ENCODE measurements at places on chromosomes 4 and X.

DNA sequence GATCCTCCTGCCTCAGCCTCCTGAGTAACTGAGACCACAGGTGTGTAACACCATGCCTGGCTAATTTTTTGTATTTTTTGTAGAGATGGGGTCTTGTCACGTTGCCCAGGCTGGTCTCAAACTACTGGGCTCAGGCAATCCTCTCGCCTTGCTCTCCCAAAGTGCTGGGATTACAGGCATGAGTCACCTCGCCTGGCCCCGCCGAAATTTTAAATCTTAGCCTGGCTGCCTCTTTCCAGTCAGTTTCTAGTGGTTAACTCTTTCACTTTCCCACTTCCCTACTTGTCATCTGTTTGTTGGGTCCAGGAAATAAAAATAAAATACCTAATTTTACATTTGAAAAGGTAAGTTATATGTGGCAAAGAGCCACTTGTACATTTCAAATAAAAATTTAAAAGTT lies 62.4 kb downstream of the TMEM165 start:
- peak; percentile 46 for DNase-seq

DNA sequence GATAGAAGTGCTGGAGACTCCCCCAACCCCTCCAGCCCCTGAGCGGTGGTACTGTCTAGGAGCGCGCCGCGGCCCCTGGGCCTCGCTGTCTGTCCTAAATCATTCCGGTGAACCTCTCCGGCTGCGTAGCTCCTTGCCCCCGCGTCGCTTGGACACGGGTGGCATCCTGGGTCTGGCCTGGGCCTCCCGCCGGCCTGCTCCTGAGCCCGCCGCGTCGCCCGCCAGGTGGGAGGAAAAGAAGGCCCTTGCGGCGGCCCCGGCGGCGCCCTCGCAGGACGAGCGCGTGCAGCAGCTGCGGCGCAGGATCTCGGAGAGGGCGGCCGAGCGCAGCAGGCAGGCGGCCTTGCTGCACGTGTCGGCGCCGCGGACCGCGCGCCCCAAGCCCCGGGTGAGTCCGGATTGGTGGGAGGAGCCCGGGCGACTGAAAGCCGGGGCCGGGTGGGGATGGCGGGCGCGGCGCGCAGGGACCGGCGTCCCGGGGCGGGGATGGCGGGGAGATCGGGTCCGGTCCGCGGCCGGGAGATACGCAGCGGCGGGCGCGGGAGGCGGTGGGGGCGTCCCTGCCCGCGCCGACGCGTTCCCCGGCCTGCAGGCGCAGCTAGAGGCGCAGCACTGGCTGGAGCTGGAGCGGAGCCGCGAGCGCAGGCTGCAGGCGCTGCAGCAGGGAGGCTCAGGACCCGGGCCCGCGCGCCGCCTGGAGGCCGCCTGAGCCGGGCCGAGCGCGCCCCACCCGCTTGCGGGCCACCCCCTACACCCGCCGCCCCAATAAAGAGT lies 6.5 kb upstream of the RNF4 start:
- DNase-seq = peak; percentile 76

DNA sequence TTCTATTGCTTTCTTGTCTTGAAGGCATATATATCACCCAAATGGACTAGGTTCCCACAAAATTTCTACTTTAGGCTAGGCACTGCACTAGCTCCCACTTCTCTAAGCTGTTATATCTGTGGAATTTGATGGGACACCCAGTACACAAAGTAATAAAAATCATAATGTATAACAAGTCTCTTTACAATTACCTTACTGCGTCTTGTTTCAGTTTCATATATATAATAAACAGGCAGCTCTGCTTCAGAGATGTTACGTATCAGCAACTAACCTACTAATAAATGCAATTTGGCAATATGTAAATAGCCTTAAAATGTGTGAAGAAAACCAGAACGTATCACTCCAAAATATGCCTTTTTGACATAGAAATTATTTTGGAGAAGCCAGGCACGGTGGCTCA lies 42.0 kb upstream of the UGDH start:
- DNase-seq = no peak

DNA sequence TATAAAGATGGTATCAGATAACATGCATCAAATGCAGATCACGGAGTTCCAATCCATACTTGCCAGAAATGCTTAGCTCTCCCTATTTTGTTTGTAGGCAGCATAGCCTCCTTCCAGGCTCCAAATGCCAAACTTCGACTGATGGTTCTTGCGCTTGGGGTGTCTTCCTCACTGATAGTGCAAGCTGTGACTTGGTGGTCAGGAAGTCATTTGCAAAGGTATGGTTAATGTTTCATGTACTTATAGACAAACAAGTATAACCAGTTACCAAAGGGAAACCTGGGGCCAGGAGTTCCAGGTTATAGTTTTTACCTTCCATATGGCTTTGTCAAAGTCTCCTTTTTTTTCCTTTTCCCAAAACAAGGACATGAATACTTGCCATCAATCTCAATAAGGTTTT lies 5.3 kb downstream of the CWH43 start:
- no peak for DNase-seq

DNA sequence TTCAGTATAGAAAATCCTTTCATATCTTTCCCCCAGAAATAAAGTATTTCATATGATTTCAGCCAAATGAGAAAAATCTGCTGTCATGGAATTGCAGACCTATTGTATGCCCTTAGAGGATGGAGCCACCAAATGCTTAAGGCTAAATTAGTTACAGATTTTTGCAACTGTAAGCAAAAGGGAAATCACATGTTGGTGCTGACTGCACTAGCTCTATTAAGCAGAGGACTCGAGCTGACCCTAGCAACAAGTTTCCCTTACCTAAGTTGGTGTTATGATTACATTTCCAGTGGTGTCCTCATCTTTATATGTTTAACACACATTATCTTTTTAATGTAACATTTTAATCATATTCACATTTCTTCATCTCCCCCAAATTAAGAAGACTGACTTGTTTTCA lies 58.3 kb upstream of the DOCK11 start:
- DNase-seq = no peak

- DNase-seq = no peak
Observed at GRCh38 chr4:181792641-181793040, 450.6 kb upstream of the TENM3 start.

GRCh38 chr4:113371111-113371510 lies 321.7 kb downstream of the ANK2 start:
- DNase-seq = no peak

DNA sequence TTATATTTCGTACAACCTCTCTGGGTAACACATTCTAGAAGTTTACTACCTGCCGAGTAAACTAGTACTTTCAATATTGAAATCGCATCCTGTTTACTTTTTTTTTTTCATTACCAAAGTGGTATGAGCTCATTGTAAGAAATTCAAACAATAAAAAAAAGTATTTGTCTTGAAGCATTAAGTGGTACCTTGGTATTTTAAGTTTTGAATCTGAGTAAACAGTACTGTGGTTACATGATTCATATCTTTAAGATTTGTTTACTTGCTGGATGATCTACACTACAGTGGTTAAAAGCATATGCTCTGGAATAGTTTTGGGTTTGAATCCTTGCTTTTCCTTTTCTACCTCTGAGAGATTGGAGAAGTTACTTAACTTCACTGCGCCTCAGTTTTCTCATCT lies 3.8 kb upstream of the MMGT1 start:
- peak; percentile 77 for DNase-seq

DNA sequence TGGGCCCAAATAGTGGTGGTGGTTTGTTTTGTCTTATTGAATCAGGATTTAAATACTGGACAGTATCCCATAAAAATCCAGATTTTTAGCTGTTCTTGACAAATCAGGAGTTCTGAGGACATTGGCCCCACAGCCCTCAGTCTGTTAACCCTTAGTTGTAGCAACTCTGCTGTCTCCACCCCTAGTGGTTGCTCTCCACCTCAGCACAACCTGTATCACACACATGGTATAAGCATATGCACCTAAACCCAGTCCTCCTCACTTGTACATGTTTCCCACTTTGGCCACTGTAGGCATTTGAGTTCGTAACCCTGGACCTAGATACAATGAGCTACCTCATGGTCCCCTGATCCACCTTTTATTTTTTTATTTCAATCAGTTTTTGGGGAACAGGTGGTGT lies 75.9 kb downstream of the MRPL1 start:
- DNase-seq = no peak

GRCh38 chrX:151478058-151478457 lies 81.1 kb downstream of the VMA21 start:
- no peak for DNase-seq

- DNase-seq = peak; percentile 65
Observed at GRCh38 chr4:75995727-75996126, 5.0 kb upstream of the SDAD1 start.

- no peak for DNase-seq
Observed at GRCh38 chr4:2743518-2744445, 12.4 kb downstream of the TNIP2 start.

DNA sequence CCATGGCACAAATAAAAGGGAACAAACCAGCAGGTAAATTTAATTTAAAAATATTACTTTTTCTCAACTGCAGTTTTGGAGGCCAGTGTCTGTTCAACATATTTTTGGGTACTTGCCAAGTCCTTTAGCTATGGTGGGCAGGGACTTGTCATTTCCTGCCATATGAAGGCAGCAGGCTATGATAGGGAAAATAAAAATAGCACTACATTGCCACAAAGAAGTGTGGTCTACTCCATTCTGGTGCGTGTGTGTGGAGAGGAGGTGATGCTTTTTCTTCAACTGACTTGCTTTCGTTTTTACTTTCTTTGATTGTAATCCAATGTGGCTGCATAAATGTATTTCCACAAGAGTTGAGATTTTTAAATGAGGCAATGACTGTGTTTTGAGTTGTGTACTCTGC lies 17.2 kb downstream of the GPR174 start:
- no peak for DNase-seq

DNA sequence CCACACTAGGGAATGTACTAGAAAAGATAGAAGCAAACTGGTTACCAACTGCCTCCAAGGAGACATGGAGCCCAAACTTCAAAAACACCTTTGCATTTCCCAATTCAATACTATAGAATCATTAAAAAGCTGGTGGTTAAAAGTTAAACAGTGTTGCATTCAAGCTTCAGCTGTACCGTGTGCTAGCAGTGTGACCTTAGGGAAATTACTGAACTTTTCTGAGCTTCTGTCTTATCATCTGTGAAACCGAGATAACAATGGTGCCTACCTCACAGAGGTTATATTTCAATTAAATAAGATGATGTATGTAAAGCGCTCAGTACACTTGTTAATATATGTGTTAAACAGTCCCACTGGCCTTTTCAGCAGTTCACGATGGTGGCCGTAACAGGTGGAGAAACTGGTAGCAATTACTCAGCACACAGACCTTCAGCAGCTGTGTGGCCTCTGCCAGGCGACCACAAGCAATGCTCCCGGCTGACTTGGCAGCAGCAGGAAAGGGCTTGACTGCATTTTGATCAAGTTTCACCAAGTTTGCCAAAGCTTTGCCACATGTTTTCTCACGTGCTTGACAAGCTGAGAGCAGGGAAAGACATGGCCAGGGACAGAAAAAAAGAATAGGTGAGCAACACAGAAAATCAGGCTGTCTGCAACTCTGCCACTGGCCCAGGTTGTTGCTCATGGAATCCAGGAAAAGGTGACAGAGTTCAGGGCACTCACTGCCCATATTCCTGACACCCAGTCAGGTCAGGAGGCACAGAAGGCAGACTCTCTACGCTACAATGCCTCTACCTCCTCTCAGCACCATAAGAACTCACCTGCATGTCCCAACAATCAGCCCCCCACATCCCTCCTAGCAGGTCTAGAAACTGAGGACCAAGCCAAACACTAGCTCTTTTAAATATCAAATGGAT lies 72.1 kb downstream of the PARM1 start:
- DNase-seq = no peak

- DNase-seq = peak; percentile 26
Observed at GRCh38 chr4:123977641-123978081, 581.1 kb downstream of the SPRY1 start.

DNA sequence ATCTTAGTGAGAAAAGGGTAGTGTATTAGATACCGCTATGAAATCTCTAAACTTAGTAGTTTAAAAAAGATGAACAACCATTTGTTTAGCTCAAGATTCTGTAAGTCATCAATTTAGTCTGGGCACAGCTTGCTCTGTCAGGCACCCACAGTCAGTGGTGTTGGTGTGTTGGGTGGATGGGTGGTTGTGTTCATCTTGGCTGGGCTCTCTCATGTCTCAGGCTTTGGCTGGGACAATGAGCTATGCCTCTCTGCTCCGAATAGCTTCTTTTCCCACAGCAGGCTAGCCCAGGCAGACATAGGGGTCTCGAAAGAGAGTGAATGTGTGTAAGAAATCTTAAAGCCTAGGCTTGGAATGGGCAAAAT lies 127.0 kb upstream of the GATB start:
- no peak for DNase-seq

- DNase-seq = no peak
Observed at GRCh38 chrX:80846247-80846646, 36.6 kb upstream of the BRWD3 start.

GRCh38 chrX:32408389-32408788 lies 803.0 kb downstream of the DMD start:
- DNase-seq = no peak

DNA sequence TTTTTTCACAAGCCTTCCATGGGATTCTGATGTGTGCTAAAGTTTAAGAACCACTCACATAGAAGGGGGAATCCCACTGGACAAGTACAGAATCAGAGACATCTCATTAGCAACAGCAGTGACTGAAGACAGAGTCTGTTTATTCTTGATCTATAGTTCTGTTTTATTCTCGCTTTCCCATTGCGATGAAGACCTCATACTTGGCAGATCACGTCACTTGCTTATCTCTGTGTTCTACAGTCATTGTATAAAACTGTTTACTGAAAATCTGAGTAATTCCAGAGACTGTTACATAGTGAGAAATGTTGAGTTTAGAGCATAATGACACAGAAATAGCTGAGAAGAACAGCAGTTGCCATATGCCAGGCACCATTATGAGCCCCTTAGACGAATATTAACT lies 185.5 kb downstream of the PTTG2 start:
- DNase-seq = peak; percentile 98

- no peak for DNase-seq
Observed at GRCh38 chr4:139956507-139957017, 197.4 kb downstream of the MAML3 start.

GRCh38 chr4:15926486-15926885 lies 12.1 kb downstream of the FGFBP1 start:
- DNase-seq = peak; percentile 11

DNA sequence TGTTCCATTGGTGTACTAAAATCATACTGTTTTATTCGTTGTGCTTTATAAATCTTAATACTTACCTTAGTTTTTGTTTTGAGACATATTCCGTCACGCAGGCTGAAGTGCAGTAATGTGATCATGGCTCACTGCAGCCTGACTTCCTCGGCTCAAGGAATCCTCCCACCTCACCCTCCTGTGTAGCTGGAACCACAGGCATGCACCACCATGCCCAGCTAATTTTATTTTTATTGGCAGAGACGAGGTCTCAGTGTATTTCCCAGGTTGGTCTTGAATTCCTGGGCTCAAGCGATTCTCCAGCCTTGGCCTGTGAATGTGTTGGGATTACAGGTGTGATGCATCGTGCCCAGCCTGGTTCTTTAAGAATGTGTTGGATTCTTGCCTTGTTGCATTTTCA lies 24.4 kb upstream of the DCK start:
- DNase-seq = no peak

GRCh38 chr4:5238173-5238572 lies 186.9 kb downstream of the STK32B start:
- DNase-seq = peak; percentile 66

All from IMR-90 (cell line).